NCI-H2107 (cell line): ENCODE measurements at places on chromosomes 13 and 19.

GRCh38 chr19:53041366-53041765, 3.2 kb upstream of the ERVV-2 start:
- no peak for DNase-seq

GRCh38 chr13:98905199-98905598, 72.7 kb downstream of the DOCK9 start:
- no peak for DNase-seq

- no peak for DNase-seq
Measured at GRCh38 chr19:5934069-5934401, 20.0 kb downstream of the CAPS start.

GRCh38 chr19:12198136-12198535, 35.2 kb downstream of the ZNF136 start:
- no peak for DNase-seq

DNA sequence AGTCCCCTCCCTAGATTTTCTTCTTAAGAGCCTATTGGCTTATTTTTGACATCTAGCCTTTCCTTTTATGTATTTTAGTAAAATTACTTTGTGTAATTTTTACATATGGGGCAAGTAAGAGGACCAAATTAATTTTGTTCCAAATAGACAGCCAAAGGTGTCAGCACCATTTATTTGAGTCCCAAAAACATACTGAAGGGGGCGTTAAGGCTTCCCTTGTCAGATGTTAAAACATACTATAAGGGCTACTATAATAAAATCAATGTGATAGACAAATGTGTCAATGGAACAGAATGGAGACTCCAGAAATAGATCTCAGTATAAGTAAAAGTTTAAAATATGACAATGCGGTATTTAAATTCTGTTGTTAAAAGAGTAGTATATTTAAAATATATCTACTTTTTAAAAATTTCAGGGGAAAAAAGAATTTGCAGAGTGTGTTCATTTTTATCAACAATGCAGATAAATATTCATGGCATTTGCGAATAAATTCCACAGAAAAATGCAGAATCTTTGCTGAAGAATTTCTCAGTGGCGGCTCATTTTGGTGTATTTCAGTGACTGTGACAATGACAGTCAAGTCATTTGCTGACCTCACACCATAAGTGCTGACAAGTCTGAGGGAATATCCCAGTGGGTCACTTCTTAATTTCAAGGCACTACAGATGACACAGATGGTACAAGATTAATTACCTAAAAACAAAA, 133.7 kb downstream of the MTUS2 start:
- no peak for DNase-seq

DNA sequence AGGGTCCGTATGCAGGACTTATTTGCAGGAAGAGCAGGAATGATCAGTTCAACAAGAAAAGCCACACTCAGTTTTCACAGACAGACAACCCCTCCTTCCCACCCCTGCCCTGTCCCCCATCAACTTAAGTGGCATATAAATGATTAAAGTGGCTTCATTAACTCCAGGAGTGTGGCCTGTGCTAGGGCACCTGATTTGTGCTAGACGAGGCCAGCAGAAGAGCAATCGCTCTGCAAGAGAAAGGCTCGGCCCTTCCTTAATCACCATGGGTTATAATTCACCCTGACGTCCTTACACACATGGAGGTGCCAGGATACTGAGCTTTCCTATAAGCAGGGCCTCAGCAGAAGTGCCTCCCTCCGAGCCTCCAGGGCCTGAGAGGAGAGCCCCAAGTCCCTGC, 14.6 kb downstream of the C19orf12 start:
- no peak for DNase-seq

DNA sequence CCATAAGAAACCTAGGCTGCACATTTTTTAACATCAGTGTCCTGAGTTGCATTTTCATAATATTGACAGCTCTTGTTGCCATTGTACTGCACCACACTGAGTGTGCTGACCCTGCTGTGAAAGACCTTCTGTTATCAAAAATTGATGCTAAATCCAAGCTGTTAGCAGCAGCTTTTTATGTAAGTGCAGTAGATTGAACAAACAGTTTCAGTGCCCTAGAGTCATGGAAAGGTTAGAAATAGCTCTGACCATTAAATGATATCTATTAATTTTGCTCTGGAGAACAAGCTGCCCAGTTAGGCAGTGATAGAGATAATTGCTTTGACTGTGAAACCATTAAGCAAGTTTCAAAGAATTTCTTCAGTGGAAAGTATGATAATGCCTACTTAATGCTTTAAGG, 1289.2 kb upstream of the PCDH20 start:
- DNase-seq: no peak
